HEK293T (cell line): ENCODE measurements at places on chromosomes 2 and 18.

- DNase-seq = no peak
These were observed 12.8 kb upstream of the MAP3K20 start for GRCh38 chr2:173062801-173063200.

- DNase-seq = no peak
These were observed 1.8 kb downstream of the TSPYL6 start for GRCh38 chr2:54254180-54254579.

- no peak for DNase-seq
These were observed 73.8 kb downstream of the RPIA start for GRCh38 chr2:88765154-88765888.

GRCh38 chr2:63440612-63441011 is 147.7 kb downstream of the WDPCP start:
- DNase-seq = no peak

DNA sequence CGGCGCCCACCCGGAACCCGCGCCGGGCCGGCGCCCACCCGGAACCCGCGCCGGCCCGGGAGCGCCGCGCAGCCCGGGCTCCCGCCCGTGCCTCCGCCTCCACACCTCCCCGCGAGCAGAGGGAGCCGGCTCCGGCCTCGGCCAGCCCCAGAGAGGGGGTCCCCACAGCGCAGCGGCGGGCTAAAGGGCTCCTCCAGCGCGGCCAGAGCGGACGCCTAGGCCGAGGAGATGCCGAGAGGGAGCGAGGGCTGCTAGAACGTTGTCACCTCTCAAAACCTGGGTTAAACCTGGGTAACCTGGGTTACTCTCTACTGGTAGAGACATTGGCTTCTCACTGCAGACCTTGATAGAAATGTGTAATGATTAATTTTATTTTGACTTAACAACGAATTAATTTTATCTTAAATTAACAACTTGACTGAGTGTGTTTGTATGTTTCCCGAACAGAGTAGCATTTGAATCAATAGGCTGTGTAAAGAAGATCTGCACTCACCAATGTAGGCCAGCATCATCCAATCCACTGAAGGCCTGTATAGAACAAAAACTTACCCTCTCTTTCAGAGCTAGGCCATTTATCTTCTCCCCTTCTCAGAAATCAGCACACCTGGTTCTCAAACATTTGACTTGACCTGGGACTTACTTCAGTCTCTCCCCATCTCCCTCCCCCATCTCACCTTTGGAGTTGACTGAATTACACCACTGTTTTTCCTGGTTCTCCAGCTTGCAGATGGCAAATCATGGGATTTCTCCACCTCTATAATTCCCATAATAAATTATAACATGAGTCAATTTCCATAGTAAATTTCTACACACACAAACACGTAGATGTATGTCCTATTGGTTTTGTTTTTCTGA is 242.7 kb downstream of the ASXL3 start:
- no peak for DNase-seq

GRCh38 chr2:142942690-142943089 is 65.2 kb downstream of the KYNU start:
- DNase-seq = no peak

GRCh38 chr2:107242811-107243210 is 356.8 kb upstream of the ST6GAL2 start:
- no peak for DNase-seq

DNA sequence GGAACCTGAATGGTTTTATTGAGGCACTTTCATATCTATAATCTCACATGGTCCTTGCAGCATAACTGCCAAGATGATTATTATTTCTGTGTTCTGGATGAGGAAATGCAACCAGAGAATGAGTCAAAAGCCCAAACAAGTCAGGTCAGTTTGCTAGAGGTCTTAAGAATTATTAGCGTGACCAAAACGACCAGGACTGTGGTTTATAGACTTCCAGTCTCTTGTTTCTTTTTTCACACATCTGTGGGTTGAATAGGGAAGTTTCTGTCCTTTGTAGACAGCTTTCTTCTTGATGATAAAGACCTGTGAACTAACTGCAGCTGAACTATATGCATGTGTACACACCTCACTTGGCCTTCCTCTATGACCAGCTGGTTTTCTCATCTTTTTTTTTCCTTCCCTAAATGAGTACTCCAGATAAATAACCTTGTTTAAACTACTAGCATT is 13.9 kb downstream of the ADAM23 start:
- no peak for DNase-seq

GRCh38 chr2:42196403-42197267 is 27.5 kb downstream of the EML4 start:
- peak; percentile 59 for DNase-seq

- peak; percentile 49 for DNase-seq
These were observed 32.8 kb upstream of the IL1B start for GRCh38 chr2:112869258-112869842.

DNA sequence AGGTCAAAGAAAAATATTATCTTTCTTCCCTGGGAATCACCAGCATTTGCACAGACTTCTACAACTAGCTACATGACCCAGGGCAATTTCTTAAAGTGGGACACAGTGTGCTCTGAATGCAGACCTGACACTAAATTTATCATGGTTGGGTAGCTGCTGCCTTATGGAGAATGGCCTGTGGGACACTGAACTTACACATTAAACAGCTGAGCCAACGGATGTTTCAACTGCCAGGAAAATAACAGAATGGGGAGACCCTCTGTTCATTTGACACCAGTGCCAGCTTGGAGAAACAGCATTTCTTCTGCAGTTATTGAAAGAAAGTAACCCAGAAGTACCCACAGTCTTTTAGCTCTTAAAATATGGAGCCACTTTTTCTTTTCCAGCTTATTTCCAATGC is 54.1 kb downstream of the SLC8A1 start:
- no peak for DNase-seq

GRCh38 chr2:202376460-202377206 is 506 bp downstream of the BMPR2 start:
- no peak for DNase-seq

DNA sequence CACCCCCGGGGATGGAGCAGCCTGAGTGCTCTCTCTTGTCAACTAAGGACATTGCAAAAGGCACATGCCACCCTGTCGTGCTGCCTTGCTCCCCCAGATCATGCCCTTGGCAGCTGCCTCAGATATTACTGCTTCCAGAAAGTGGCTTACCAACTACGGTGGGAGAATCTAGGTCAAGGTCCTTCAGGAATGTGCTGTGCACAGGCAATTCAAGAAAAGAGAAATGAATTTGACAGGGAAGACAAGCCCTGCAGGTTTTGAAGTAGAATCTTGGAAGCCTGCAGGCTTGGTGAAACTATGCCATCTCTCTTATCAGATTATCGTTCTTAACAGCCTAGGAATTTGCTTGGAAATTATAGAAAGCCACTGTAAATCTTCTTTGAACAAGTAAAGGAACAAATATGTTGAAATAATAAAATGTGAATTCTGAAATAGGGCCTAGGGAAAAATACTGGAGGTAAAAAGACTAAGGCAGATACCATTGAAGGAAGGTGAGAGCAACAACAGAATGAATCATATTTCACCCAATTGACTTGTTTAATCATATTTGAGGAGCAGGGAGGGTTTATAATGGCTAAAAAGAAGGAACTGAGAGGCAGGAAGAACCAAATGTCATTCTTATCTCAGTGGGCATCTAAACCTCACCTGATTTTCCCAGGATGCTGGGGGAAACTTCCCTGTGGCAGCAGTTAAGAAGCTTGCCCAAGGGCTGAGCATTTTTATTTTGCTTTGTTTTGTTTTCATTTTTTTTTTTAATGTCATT is 94.0 kb upstream of the GLS start:
- no peak for DNase-seq

GRCh38 chr2:7043690-7044089 is 126.5 kb downstream of the RNF144A start:
- DNase-seq = no peak

DNA sequence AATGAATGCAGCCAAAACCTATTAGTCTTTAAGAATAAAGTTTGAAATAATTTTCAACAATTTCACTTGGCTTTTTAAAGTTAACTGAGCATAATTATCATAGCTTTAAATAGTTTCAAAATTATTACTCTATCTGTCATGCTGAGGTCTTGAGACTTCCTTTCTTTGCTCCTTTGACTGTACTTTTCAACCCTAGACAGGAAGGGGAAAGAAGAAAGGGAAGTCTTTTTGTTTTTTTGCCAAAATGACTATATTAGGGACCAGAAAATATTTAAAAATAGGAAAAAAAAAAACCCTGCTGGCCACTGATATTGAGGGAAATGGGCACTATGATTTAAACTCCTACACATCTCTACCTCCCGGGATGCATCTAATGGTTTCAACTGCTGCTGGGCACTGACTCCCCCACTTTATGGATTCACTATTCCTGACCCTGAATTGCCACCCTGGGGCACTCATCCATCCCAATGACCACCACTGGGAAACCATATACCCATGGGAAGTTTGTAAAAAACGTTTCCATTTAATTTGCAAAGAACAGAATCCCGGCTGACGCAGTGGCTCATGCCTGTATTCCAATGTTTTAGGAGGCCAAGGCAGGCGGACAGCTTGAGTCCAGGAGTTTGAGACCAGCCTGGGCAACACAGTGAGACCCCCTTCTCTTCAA is 50.5 kb downstream of the GAREM1 start:
- DNase-seq = no peak

DNA sequence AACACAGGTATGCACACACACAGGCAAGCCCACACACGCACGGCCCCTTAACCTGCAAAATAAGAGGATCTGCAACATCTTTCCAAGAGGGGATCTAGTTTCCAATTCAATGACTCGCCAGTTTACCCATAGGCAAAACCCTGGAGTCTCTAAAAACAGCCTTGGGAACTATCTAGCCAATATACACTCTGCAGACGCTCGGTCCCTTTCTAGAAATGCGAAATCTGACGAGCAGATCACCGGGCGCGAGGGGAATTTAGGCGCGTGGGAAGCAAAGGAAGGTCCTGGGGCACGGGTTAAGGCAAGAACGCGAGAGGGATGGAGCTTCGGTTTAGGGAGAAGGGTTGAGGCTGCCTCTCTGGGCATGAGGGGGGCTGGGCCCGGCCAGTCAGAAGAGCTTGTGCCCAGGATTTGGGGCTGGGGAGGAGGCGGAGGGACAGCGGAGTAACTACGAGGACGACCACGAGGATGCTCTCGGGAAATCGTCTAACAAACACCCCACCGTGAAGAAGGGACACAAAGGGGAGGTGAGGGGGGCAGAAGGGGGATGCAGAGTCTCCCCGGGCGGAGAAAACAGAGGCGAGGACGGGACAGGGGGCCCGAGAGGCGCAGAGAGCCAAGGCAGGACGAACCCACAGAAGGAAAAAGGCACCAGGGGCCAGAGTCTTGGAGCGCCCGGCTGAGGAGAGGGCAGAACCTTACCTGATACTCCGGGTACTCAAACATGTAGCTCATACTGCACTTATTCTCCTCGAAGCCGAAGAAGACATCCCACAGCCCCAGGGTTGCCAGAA is 542 bp downstream of the PGAP1 start:
- peak; percentile 39 for DNase-seq

DNA sequence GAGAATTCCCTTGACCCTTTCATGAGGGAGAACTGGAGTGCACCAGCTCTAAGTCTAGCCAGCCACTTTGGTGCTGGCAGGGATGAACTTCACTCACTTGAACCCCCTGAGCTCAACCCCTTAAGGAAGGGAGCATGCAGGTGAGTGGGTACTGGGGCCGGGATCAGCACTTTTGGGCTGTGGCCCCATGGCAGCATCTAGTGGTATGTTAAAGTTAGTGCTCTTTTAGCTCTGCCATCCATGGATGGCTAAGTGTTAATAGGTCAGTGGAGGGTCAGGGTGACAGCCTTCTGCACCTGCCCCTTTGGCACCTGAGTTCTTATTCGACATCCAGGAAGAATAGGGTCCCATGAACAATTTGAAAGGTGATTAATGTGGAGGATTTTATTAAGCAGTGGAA is 689.0 kb upstream of the FSHR start:
- no peak for DNase-seq

- DNase-seq = no peak
These were observed 499.9 kb upstream of the SPHKAP start for GRCh38 chr2:228681426-228681825.

GRCh38 chr2:108288534-108289106 is at the start of gene SULT1C2:
TSS of gene SULT1C2 (plus strand) at chr2:108288895. CDS start at chr2:108293668, 4,773 bp downstream.
- DNase-seq = peak; percentile 65

GRCh38 chr2:85601771-85602475 is 575 bp downstream of the TMEM150A start:
- DNase-seq = no peak

GRCh38 chr2:62661263-62661635 is 44.3 kb upstream of the EHBP1 start:
- no peak for DNase-seq

DNA sequence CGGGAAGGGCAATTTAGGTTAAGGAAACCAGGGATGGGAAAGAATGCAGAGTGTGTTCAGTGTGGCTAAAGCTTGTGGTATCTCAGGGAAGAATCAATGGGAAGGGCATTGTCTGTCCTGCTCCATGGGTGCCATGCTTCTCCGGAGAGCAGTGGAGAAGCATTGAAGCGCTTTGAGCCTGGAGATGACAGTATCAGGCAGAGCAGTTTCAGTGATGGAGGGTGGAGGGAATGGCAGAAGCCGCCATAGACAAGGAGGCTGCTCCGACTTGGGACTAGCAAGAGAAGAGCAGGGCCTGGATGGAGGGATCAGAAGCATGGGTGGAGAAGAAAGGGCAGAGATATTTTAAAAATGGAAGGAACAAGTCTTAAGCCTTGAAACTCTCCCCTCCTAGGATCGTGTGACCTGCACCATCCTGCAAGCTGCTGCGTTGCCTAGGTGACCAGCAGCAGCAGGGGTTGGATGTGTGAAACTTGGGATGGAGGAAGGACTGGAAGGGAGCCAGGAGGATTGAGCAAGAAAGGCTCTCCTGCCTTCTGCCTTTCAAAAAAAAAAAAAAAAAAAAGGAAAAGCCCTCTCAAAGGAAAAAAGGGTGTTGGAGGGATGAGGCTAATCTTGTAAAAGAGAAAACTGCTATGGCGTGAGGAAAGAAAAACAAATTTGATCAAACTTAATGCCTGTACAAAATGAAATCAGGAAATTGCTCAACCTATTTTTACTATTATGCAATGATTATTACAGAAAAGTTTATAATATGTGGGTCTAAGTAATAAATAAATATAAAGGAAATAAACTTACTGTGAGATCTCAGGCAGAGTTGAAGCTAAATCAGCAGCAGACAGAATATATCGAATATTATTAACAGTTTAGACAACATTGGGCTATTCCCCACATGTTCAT is 493.8 kb upstream of the NRP2 start:
- no peak for DNase-seq

DNA sequence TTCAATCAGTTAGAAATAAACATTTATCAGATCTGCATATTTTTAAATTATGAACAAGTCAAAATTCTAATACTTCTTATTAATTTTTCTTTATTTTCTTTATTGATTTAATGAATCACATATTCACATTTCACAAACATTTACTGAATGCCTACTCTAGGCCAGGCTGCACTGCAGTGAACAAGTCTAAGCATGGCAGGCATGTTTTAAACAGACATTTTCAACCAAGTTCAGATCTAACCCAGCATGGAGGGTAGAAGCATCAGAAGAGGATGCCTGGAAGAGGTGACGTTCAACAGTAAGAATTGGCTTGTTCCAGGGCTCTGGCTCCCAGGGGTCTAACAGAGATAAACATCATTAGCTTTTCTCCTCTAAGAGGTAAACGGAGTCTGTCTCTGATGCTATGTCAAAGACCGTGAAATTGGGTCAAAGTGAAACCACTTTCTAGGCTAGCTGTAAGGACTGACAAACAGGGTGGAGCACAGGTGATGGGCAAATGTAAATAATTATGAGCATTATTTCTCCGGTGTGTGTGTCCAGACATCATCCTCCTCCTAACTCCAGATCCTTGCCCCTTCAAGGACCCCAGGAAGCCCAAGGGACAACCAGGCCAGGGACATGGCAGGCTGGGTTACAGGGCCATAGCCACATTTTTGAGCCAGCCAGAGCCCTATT is 50.6 kb downstream of the UNC50 start:
- no peak for DNase-seq

- peak; percentile 17 for DNase-seq
These were observed 97.7 kb upstream of the TFCP2L1 start for GRCh38 chr2:121382744-121383143.
